ENCODE measurements at places on chromosomes 4 and X.
A peak's percentile ranks its signal among the peaks of the same experiment; 100 is the strongest.

- peak; percentile 14 for DNase-seq
Measured at GRCh38 chrX:101417981-101418841, 10.2 kb downstream of the HNRNPH2 start.

GRCh38 chr4:4693258-4693657 lies 151.4 kb upstream of the STX18 start:
- no peak for DNase-seq

DNA sequence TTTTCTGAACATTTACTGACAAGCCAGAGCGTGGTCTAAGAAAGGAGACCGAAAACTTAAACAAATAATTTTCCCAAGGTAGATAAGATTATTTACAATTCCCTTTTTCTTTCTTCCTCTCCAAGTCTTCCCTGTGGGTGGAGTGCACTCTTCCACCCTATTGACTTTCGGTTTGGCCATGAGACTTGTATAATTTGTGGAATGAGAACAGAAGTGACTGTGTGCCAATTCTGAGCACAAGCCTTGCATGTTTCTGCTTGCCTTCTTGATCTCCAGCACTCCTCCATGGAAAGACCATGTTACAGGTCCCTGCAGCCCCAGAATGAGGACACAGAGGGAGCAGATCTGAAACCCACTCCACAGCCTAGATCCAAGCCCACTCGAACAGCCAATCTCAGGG lies 150.0 kb upstream of the HPGD start:
- DNase-seq, result no peak

DNA sequence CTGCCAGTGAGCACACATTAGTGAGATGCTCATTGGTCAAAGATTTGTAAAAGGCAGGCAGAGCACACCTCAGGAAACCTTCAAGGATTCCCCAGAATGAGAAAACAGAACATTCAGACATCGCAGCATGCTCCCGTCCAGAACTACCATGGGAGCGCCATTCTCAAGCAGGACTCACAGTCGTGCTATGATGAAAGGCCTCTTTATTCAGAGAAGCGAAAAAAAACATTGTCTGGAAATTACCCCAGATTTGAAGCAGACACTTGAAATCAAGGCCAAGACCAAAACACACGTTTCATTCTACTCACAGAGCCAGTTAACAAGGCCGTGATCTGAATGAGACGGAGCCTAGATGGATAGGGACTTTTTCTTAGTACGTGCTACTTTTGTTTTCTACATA lies 961.8 kb upstream of the TENM3 start:
- no peak for DNase-seq

- DNase-seq, result no peak
Measured at GRCh38 chrX:96449191-96449590, 235.5 kb upstream of the DIAPH2 start.

GRCh38 chrX:17668929-17669328 lies 68.4 kb upstream of the SCML1 start:
- no peak for DNase-seq

GRCh38 chr4:1413687-1414479 lies 7.6 kb upstream of the NKX1-1 start:
- no peak for DNase-seq

GRCh38 chrX:154412468-154412867 lies 1.1 kb downstream of the TAFAZZIN start:
- DNase-seq, result no peak

GRCh38 chrX:129092242-129092641 lies 431.0 kb downstream of the SMARCA1 start:
- DNase-seq, result no peak

- no peak for DNase-seq
Measured at GRCh38 chr4:28233724-28234123, 1373.1 kb downstream of the STIM2 start.

DNA sequence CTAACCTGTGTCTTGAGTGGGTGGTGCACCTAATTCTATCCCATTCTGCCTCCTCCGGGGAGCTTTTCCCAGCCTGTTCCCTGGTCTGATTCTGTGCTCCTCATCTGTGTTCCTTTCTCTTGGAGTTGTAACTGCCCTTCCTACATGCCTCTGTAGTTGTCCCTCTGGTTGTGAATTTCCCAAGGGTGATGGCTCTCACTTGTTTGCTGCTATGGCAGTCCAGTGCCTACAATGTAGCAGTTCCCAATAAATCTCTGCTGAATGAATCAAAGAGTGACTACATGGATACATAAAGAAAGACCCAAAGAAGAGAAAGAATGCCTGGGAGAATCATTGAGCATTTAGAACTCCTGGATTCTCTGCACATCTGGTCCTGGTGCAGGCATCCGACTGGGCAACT lies 141.6 kb downstream of the HS3ST1 start:
- DNase-seq, result no peak

DNA sequence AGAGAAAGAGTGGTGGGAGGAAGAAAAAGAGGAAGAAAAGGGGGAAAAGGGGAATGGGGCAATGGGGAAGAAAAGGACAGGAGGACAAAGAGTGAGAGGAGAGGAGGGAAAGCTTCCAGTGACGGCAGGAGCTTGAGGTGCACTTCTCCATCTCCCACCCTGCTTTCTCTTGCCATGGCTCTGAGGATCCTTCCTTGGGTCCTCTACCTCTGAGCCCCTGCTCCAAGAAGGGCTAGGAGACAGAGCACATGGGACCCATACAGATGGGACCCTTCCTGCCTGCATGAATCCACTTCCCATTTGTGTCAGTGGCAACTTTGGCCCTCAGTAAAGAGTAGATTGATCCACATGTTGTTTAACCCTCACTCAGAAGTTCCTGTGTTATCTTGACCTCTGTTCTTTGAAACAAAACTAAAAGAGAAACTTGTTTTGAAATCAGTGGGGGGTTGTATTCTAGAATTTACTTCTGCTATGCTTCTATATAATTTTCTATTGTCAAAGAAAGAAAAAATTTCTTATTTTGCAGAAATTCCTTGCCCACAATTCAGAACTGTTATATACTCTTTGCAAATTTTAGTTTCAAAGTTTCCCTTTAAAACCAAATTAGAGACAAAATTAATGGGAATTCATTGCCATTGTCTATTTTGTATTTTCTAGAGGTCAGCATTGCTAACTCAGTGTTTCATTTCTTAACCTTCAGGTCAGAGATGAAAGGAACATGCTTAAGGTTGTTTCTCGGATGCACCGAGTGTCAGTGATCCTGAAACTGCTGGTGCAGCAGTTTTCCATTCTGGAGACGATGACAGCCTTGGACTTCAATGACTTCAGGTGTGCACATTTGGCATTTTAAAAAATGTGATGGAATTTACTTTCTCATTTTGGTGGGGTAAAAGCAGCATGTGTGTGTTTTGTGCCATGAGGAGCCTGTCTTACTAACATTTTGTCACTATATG lies 5.0 kb downstream of the TDO2 start:
- no peak for DNase-seq

DNA sequence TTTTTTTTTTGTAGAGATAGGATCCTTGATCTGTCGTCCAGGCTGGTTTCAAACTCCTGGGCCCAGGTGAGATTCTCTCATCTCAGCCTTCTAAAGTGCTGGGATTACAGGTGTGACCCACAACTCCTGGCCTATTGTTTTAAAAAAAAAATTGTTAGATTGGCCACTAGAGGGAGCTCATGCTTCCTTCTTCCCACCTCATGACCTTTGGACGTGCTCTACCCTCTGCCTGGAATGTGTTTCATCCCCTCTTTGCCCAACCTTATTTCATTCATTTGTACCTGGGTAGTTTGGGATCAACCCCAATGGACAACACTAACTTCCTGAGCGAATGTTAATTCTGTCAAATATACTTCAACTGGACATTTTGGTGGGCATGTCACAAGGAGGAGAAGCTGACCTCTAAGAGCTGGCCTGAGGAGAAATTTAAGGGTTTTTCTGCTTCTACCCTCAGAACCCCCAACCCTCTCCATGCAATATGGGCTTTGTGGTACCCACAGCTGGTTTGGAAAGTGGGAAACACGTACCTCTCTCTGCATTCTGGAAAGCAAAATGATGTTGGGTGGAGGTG lies 6.4 kb downstream of the PPEF2 start:
- DNase-seq, result no peak
